ENCODE measurements at places on chromosomes 5 and 9. TPM values are rescaled to one million over a fixed set of nuclear protein-coding genes. Genes with fewer than 3 reads are reported as not detected.

PCDHGA5 gene
- 2.0 TPM for total RNA-seq

FGD3 gene
- total RNA-seq: not detected

CENPK gene
- total RNA-seq: 5.6 TPM

OCLN gene
- 0.83 TPM for total RNA-seq

NPR3 gene
- total RNA-seq: 88.2 TPM

KCNV2 gene
- total RNA-seq: not detected

TRIM36 gene
- total RNA-seq: 0.18 TPM

LIX1 gene
- not detected for total RNA-seq

SPARC gene
- 1,186 TPM for total RNA-seq

CDHR2 gene
- total RNA-seq: not detected

DMRT2 gene
- total RNA-seq: not detected
